Endodermal cell (in vitro differentiated cells): ENCODE measurements at places on chromosomes 1 and 21. TPM values are rescaled to one million over a fixed set of nuclear protein-coding genes. Genes with fewer than 3 reads are reported as not detected.
A peak's percentile ranks its signal among the peaks of the same experiment; 100 is the strongest.

DNA sequence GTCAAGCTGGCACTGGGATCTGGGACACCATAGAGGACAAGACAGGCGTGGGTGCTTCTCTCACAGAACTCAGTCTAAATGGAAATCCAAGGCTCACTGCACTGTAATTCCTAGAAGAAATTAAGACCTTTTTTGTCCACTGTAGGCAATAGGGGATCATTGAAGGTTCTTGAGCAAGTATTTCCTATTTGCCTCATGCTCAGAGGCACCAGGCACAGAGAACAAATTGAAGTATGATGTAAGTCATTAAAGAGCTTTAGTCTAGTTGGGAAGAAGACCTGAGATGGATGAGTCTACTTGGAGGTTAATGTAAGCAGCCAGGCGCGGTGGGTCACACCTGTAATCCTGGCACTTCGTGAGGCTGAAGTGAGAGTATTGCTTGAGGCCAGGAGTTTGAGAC lies 34.6 kb downstream of the EIF2D start:
- DNase-seq, result no peak

- DNase-seq, result no peak
Measured at GRCh38 chr1:65757531-65757930, 35.2 kb upstream of the PDE4B start.

GRCh38 chr1:201946224-201946908 lies at the start of gene LMOD1:
LMOD1 (minus strand) TSS chr1:201946548; CDS start chr1:201946340, 208 bp downstream.
- peak; percentile 97 for DNase-seq

GRCh38 chr1:88701275-88701674 lies 17.2 kb downstream of the PKN2 start:
- DNase-seq, result no peak

- no peak for DNase-seq
Measured at GRCh38 chr1:164470996-164471395, 88.0 kb upstream of the PBX1 start.

DNA sequence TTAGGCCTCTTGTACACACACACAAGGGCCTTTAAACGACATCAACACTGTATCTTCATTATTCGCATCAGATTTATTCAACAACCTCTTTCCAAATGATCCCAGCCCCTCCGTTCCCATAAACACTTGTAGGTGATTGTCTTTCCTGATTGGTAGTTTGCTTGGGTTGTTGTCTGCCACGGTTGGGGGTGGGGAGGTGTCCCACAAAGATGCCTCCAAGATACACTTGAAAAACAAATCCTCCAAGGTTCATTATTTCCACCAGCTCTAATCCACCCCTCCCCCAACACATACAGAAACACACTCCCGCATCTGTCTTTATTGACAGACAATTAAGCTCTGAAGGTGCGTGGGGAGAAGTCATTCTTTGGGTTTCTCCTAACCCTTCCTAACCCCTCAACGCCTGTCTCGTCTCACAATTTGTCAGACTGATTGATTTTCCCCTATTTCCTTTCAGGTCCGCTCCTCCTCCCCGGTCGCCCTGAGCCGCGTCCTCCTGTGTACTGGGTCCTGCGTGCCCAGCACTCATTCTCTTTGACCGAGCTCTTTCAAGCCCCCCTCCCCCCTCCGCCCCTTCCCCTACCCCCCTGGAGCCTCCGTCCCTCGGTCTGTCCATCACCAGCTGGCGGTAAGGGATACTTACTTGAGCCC lies 1.4 kb downstream of the WDR26 start:
- DNase-seq, result peak; percentile 59

PLA2G2F gene
- not detected in 2 replicates for total RNA-seq

SHE gene
- total RNA-seq, result 0.35 to 3.5 TPM (median 0.46 TPM) in 3 replicates

C1QA gene
- total RNA-seq, result not detected in 2 replicates

GRCh38 chr1:1176931-1177330 lies 3.3 kb downstream of the TTLL10 start:
- DNase-seq, result no peak

DNA sequence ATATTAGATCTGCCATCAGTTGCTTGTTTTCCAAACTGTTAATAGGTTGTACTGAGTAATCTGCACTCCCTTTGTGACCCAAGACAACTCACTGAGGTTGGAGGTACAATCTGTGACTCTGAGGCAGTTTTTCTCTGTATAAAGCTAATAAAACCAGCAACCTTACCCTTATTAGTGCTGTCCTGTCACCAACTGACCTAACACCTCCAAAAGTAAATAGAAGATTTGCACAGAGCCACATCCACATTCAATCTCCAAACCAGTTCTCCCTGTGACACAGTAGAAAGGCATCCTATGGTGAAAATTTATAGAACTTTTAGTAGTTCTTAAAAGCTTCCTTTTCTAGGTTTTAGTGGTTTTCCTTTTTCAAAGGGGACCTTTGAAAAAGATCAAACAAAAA lies 140.4 kb upstream of the ADGRL2 start:
- no peak for DNase-seq

- DNase-seq, result no peak
Measured at GRCh38 chr21:17610911-17611310, 1.8 kb downstream of the BTG3 start.

GRCh38 chr1:92968138-92969032 lies 7.1 kb upstream of the DIPK1A start:
- DNase-seq, result no peak

ZNF697 gene
- total RNA-seq, result 14.8 and 15.6 TPM in 2 replicates
